ENCODE measurements at places on chromosomes 12 and 14.

- DNase-seq = no peak
These were observed 162.1 kb upstream of the SOX5 start for GRCh38 chr12:24111616-24112015.

- DNase-seq = no peak
These were observed 277.0 kb downstream of the CEP128 start for GRCh38 chr14:80664576-80664975.

DNA sequence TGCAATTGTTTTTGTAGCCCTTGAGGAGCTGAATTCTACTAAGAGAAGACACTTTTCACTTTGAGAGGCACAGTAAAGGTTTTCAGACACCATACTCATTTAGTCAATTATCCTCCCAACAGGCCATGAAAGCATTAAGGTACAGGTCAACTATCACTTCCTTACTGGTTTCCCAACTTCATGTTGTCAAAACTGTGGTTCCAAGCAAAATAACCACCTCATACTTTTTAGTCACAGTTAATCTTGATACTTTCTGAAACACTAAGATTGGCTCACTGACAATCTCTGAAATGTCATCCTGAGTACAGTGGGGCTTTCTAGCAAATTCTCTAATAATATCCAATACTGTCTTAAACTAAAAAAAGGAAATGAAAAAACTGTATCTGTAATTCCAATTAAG is 71.7 kb downstream of the SLC2A13 start:
- DNase-seq = no peak

DNA sequence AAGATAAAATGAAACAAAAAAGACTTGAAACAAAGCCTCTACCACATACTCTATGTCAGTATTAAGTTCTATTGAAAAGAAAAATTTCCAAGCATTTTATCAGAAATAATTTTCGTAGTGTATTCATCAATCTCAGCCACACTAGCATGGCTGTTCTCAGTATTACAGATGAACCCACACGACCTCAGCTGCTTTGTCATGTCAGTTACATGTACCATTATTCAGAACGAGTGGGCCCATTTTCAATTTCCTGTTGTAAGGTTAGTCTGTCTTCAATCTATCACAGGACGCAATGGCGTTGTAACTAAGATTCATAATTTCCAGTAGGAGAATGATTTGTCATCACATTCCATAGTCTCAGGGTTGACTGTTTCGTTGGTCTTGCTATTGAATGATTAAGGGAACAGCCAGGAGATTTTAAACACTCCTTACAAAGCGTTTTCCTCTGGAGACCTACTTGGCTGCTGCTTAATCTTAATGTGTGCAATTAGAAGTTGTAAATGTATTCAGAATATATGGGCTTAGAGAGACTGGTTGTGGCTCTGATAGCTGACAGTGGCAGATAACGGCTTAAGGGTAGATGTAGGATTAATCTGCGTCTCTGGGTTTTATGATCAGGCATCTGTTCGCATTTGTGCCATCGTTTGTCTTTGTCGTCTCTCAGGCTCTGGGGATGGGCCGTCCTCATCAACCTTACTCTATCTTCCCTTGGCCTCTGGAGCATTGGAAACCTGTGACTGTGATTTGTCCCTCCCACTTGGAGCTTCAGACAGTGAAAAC is 65.4 kb downstream of the GLT1D1 start:
- DNase-seq = no peak

GRCh38 chr14:104422837-104423681 is 156.5 kb upstream of the C14orf180 start:
- no peak for DNase-seq

- DNase-seq = no peak
These were observed 78.9 kb upstream of the MAP1LC3B2 start for GRCh38 chr12:116480210-116480810.

DNA sequence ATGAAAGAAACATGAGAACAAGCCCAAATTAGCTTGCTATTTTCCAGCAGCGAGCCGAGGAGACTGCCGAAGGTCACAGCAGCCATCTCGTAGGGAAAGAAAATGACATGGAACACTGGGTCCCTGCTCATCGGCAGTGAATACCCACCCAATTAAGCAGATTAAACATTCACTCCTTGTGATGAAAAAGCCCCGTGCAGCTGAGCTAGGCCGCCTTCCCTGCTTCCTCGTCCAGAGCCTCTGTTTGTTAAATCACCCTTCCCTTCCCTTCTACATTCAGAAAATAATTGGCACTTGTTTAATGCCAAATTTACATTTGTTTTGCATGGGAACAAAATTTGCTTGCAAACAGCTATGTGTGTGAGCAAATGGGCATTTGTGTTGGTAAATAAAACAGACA is 342.5 kb downstream of the RMST start:
- DNase-seq = peak; percentile 30

Data from NCI-H2081 treated with DMSO at 0.1 percent for 48 hours (cell line).